Left lobe of liver (tissue), 2 donors: ENCODE measurements at places on chromosomes 3 and 15. TPM values are rescaled to one million over a fixed set of nuclear protein-coding genes. Genes with fewer than 3 reads are reported as not detected.

SCN11A gene
- total RNA-seq = 0.15 TPM

ALDH1L1 gene
- total RNA-seq = 492 TPM

ATOSA gene
- 29.0 TPM for total RNA-seq

RLBP1 gene
- total RNA-seq = not detected

DNA sequence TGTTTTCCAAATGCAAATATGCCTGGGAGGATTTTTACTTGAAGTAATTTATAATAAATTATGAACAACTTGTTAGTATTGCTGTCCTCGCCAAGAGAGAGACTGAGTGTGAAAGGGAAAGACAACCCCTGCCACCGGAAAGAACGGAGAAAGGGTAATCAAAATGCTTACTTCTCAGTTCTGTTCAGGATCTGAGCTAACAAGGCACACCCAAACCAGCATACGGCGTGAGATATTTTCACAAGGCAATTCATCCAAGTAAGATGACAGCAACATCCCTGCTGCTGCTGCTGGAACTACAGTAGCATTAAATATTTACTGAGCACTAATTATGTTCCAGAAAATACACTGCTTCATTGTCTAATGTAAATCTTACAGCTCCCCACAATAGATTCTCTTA lies 96.1 kb downstream of the KBTBD8 start:
- DNase-seq = no peak

GRCh38 chr3:138173769-138174420 lies 826 bp downstream of the DBR1 start:
- no peak for DNase-seq

DNA sequence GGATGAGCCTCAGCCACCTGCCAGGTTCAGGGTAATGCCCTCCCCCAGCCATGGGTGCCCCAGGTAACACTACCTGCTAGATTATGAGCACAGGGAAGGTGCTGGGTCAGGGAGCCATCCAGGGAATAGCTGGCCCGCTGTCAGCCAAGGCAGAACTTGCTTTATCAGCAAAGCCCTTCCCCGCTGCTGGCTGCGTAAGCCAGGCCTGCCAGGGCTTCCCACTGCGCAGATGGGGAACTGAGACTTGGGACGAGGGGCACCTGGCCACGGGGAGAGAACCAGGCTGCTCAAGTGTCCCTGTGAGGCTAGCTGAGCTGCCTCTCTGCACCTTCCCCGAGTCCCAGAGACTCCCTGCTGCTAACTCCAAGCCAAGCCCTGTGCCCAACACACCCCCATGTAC lies 45.4 kb downstream of the CACNA2D2 start:
- DNase-seq = no peak

DNA sequence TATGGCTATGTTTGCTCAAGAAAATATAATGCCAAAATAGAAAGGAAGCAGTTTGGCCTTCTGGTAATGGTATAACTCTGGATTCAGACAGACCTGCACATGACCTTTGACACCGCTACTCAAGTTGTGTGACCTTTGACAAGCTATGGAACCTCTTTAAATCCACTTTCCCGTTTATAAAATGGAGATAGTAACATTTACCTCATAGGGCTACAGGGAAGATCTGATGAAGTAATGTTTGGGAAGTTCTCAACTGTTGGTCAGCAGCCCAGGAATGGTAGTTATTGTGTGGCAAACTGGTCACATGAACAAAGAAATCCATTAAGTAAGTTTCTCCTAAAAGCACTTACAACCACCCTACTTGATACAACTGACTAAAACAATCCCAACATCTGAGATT lies 95.1 kb upstream of the PHLDB2 start:
- DNase-seq = peak; percentile 62

GRCh38 chr3:90062016-90062415 lies 954.6 kb downstream of the EPHA3 start:
- DNase-seq = no peak

DNA sequence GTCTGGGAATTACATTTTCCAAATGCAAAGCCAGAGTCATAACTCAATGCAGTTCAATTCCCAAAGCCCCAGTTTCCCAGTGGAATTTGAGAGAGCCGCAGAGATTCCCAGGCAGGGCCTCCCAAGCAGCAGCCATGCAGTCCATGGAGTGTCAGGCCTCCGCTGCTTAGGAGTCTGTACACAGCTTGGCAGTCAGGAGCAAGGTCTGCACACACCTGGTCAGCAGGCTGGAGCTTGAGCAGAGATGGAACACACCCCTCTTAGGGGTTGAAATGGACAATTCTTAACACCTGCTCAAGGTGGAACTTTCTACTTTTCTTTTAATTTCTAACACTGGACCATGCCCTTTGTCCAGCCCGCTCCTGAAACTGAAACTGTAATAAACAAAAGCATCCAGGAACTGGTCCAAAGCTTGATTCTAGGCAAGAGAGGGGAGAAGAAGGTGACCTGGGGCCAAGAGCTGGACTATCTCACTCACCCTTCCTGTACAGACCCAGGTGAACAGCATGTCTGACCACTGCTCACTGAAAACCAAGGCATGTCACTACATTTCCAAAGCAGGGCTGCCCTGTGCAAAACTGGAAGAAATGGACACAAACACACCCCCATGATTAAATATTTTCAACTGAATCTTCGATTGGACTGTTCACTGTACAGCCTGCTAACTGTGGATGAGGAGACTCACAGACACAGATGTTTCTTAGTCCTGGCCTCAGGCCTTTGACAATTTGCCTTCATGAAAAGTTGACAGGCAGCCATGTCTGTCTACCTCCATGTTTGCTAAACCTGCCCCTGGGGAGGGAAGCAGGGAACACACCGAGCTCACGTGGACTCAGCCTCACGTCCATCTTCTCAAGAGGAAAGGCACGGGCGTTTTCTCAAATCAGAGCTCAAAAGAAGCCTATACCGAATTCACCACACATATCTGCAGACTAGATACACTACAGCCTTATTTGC lies 48.6 kb upstream of the DUSP7 start:
- no peak for DNase-seq

DNA sequence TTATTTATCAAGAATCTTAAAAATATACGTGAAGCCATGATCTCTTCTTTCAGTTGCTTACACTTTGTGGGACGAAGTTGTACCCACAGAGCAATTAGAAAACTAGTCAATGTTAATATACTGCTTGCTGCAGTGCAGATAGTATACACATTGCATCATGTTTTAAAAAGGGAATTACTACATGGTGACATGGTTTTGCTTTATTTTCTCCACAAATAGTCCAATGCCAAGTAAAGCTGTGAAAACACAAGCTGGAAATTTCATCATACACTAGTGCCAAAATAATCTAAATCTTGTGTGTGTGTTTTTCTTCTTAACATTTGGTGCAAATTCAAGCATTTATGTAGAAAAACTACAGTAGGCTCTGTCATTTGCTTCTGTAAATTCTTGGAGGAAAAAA lies 233.0 kb downstream of the EPHA3 start:
- DNase-seq = no peak

GRCh38 chr3:107589454-107589853 lies 66.7 kb downstream of the BBX start:
- DNase-seq = no peak

GRCh38 chr3:187445356-187445755 lies 77.2 kb downstream of the RTP4 start:
- no peak for DNase-seq

DNA sequence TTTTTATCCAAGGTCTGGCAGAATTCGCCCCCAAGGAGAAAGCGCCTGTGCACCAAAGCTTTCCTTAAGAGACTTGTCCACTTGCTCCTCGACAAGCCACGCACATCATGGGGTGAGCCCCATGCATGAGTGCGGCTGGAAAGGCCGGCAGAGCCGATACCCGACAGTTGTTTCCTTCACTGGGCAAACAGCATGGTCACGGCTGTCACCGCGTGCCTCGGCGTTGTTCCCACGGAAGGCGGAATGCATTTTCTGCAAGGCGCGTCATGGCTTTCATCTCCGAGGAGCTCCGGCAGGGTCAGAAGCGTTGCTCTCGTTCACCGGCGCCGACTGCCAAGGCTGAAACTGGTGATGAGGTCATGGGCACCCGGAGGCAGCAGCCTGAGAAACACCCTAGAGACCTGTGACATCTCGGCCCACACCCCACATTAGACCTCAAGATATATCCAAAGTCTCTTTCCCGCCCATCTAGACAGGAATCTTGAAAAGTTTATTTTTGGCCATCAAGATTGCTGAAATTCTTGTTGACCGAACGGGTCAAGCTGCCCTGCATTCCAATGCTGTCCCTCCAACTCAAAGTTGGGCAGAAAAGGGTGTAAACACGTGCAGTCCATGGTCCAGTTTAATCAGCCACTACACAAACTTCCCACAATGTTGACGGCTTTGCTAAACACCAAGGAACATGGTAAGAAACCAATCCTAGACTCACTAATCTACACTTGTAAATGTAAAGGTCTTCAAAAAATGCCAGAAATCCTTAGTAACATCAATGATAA lies 604 bp upstream of the TJP1 start:
- peak; percentile 69 for DNase-seq

GRCh38 chr15:90818251-90819210 lies 49.9 kb upstream of the FURIN start:
- DNase-seq = no peak

DNA sequence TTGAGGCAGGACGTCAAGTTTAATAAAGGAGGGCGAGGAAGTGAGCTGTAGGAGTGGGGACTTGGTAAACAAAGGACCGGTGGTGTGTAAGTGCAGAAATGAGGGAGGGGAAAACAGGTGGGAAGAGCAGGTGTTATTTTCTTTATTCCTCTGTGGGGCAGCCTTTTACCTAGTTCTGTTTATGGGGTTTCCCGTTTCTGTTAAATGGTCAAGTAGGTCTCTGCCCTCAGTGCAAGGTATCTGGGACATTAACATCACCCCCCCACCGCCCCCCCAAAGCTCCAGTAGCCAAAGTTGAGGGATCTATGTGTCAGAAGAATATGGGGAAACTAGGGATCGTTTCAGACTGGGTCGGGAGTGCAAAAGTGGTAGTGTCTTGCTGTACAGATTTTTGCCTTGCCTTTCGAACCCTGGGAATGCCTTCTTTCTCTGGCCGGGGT lies 893 bp downstream of the MGA start:
- no peak for DNase-seq

DNA sequence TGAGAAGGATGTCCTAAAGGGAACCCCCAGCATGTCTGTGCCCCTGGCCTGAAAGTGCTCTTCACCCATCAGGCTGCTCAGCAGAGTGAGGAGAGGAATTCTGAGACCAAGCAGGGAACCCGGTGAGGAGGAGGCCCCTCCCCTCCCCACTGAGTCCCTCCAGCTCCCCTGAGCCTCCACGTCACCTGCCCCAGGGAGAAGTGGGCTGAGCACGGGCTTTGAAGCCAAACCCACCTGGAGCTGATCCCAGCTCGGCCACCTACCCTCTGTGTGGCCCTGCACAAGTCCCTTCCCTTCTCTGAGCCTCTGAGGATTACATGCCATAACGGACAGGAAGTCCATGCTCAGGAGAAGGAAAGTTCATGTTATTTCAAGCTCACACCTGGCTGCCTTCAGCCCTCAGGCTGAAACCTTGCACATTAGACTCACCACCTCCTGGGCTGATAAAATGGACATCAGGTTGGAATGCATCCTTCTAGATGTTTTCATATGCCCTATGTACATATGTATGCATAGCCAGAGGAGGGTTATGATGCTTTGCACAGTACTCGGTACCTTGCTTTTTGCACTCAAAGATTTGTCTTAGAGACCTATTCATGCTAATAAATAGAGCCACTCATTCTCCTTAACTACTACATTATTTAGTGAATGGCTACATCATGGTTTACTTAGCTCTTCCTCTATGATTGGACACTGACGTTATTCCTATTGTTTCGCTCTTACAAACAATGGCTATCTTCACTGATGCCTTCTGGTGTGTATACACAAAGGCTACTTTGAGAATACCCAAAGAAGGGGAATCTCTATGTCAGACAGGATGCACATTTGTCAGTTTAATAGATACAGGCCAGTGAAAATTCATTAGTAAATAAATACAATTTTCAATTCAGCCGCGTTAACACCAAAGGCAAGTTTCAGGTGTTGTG lies 31.6 kb upstream of the GATA2 start:
- DNase-seq = no peak

- no peak for DNase-seq
Observed at GRCh38 chr3:24682141-24682547, 187.5 kb upstream of the THRB start.

DNA sequence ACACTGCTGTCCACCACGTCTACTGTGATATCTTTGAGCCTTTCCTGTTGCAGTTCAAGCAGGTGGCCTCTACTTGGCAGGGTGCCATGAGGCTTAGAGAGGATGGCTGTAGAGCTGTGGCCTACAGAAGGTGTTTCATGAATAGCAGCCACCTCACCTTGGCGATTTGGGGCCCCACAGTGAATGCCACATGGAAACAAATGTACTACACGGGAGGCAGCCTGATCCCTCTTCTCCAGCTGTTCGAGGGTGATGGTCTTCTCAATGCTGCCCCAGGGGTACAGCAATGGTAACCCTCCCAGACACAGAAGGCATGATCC lies 70.7 kb downstream of the FAM43A start:
- DNase-seq = no peak
